ENCODE measurements at places on chromosomes 7 and 10.
A peak's percentile ranks its signal among the peaks of the same experiment; 100 is the strongest.

GRCh38 chr10:7622969-7623368, 43.8 kb downstream of the ITIH5 start:
- peak; percentile 59 for DNase-seq

- DNase-seq, result no peak
Observed at GRCh38 chr7:117774943-117775342, 98.3 kb downstream of the CTTNBP2 start.

DNA sequence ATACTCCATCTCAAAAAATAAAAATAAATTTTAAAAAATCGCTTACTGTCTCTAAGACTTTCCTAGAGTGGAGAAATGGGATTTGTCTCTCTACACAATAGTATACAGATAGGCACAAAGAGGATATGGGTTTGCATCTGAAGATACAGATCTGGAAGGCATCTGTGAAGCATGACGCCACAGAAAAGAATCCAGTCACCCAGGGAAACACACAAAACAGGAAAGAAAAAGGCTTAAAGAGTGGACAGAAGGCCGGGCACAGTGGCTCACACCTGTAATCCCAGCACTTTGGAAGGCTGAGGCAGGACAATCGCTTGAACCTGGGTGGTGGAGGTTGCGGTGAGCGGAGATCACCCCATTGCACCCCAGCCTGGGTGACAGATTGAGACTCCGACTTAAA, 61.3 kb downstream of the SKIDA1 start:
- no peak for DNase-seq

DNA sequence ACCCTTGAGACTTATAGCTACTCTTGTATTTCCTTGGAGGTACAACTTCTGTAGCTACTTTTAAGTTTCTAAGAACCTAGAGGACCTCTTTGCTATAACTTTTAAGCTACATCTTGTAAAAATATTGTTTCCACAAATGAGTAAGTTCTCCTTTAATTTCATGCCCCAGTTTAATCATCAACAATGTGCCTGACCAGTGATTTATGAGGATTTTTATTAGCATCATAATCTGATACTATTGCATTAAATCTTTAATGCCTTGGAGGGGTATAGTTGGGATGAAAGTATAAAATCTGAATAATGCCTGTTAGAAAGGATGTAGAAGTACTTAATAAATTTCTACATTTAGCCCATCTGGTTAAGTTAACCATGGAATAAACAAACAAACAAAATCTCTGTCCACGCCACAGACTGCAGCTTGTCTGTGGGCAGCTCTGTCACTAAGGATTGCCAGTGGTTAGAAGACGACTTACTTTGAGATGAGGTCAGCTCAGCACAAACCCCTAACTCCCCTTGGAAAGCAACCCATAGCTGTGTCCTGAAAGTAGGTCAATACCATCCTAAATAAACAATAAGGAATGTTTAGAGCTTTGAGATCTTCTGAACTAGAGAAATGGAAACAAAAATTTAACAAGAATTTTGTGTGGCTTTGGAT, 18.3 kb downstream of the UBE2D1 start:
- DNase-seq, result no peak

DNA sequence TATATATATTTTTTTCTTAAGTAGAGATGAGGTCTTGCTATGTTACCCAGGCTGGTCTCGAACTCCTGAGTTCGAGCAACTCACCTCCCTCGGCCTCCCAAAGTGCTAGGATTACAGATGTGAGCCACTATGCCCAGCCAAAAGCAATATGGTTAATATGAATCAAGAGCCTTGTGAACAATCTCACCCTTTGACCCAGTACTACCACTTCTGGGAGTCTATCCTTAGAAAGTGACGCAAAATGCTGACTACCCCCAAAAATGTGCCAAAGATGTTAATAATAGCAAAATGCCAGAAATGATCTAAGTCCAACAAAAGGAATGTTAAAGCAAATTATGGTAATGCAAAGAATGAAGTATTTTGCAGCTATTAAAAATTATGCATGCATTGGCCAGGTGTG, 44.3 kb downstream of the HOXA1 start:
- DNase-seq, result no peak

- no peak for DNase-seq
Observed at GRCh38 chr7:94400643-94401427, 6.1 kb downstream of the COL1A2 start.

GRCh38 chr10:92755725-92756124, 66.0 kb downstream of the HHEX start:
- DNase-seq, result no peak

DNA sequence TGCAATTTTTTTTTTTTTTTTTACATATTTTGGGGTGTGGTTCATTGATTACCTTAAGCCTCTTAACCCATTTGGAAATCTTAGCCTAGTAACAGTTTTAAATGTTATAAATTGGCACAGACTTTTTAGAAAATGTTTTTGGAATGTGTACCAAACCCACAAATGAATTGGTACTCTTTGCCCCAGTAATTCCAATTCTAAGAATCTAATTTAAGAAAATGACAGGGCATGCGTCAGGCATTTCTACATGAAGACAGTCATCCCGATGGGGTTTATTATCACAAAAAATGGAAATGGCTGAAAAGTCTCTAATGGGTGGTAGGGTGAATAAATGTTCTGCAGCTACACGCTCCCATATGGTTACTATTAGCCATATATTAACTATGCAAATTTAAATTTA, 54.9 kb downstream of the ITIH5 start:
- no peak for DNase-seq

- no peak for DNase-seq
Observed at GRCh38 chr10:112687647-112688046, 240.6 kb downstream of the VTI1A start.

GRCh38 chr10:106920538-106920937, 244.0 kb downstream of the SORCS1 start:
- no peak for DNase-seq

- no peak for DNase-seq
Observed at GRCh38 chr10:5457741-5458140, 41.6 kb downstream of the CALML5 start.

DNA sequence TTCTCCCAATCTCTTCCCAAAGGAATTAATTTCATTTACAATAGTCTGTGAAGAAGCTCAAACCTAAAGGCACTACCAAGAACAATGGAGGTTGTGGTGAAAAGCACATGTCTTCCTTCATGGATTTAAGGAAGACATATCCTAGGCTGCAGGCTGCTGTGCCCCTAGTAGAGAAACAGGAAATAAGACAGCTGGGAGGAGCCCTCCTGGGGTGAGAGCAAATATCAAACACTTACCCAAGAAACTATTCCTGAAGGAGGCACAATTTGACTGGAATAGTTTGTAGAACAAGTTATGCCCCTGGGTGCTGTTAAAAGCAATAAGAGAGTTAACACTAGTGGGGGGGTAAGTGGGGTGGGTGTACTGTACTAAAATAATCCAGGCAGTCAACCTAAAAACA, 30.1 kb downstream of the PDZD8 start:
- DNase-seq, result no peak
